ENCODE measurements at places on chromosomes 3 and 15.

GRCh38 chr3:189792046-189792929 lies 161.1 kb downstream of the TP63 start:
- no peak for DNase-seq

GRCh38 chr3:120688121-120688520 lies 6.1 kb upstream of the HGD start:
- DNase-seq, result no peak

DNA sequence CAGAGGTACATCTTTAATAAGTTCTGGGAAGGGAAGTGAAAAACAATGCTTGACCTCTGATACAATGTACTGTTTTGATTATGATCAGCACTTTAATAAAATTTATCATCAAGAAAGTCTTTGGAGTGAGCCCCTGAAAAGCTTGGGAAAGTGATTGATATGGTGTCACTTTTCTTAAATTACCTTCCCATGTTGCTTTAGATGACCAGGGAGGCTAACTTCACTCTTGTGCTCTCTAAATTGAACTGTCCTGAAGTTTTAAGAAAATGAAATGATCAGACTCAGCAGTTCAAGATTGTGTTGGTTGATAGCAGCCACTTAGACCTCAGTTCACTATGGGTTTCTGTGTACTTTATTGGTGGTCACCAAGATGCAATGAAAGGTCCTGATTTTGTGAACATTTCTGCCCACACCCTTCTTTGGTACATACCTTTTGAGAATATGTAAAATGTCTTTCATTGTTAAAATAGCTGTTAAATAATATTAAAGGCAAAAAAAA lies 15.7 kb downstream of the TGFBR2 start:
- DNase-seq, result no peak

DNA sequence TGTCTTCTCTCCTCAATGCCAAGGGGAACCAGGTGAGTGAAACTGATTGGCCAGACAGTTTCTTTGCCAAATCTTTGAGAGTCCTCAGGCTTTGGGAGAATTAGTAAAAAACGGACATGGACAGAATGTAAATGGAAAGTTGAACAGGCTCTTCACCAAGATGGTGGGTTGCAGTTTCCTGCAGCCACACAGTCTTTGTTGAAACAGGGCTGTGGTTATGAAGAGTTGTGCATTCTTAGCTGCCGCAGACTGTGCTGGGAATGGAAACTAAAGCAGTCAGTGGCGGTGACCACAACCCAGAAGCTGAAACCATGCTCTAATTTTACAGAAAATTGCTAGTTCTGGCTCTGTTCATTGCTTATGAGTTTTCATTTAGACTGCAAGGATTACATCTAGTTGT lies 42.1 kb upstream of the TASOR start:
- no peak for DNase-seq

GRCh38 chr15:65326117-65326526 lies 21.6 kb downstream of the RNU5B-1 start:
- DNase-seq, result no peak
